ENCODE measurements at places on chromosomes 7 and 10. TPM values are rescaled to one million over a fixed set of nuclear protein-coding genes. Genes with fewer than 3 reads are reported as not detected.

SEMA3D gene
- total RNA-seq, result 12.1 TPM

EPO gene
- total RNA-seq, result not detected

EIF5AL1 gene
- 0.18 TPM for total RNA-seq

CRYGN gene
- 0.74 TPM for total RNA-seq

NFE2L3 gene
- total RNA-seq, result 3.1 TPM

CYP3A4 gene
- total RNA-seq, result not detected

WEE2 gene
- not detected for total RNA-seq

TSPAN14 gene
- total RNA-seq, result 12.0 TPM

ASB10 gene
- not detected for total RNA-seq

HMX3 gene
- total RNA-seq, result not detected

NXPH1 gene
- total RNA-seq, result not detected

LOXL4 gene
- 32.9 TPM for total RNA-seq

MSS51 gene
- 0.85 TPM for total RNA-seq

LFNG gene
- total RNA-seq, result 0.43 TPM

NPSR1 gene
- total RNA-seq, result not detected

TMEM270 gene
- not detected for total RNA-seq

CNNM1 gene
- 0.09 TPM for total RNA-seq

CHPF2 gene
- 101 TPM for total RNA-seq

RADIL gene
- total RNA-seq, result 0.57 TPM

ARHGAP22 gene
- total RNA-seq, result 20.7 TPM

ZNF282 gene
- total RNA-seq, result 14.6 TPM

RPS24 gene
- 3,273 TPM for total RNA-seq

PDE6C gene
- total RNA-seq, result not detected

NKX1-2 gene
- not detected for total RNA-seq

SLC26A5 gene
- not detected for total RNA-seq

IKZF1 gene
- not detected for total RNA-seq

MYOZ1 gene
- total RNA-seq, result 0.14 TPM

BAMBI gene
- total RNA-seq, result 33.4 TPM

BHLHA15 gene
- 0.37 TPM for total RNA-seq

OR2A5 gene
- not detected for total RNA-seq

NEUROD6 gene
- total RNA-seq, result not detected

GNAT3 gene
- total RNA-seq, result not detected

CDHR3 gene
- 3.8 TPM for total RNA-seq

ITPRID1 gene
- total RNA-seq, result not detected

IGF2BP3 gene
- 12.8 TPM for total RNA-seq

KDM7A gene
- total RNA-seq, result 4.8 TPM

PHKG1 gene
- 0.43 TPM for total RNA-seq

PDK4 gene
- 16.2 TPM for total RNA-seq

EBLN1 gene
- not detected for total RNA-seq

PON1 gene
- not detected for total RNA-seq

LLCFC1 gene
- not detected for total RNA-seq

All from smooth muscle cell of bladder (primary cell).